ENCODE measurements at places on chromosomes 16 and 17. TPM values are rescaled to one million over a fixed set of nuclear protein-coding genes. Genes with fewer than 3 reads are reported as not detected.

The CDH16 gene
- not detected for total RNA-seq

The KRT33A gene
- not detected for total RNA-seq

The ADGRG3 gene
- not detected for total RNA-seq

The ZNF267 gene
- 17.7 TPM for total RNA-seq

The COA3 gene
- 40.8 TPM for total RNA-seq

The UBFD1 gene
- total RNA-seq: 89.1 TPM

The LYZL6 gene
- total RNA-seq: not detected

GRCh38 chr16:85465328-85466303, 147.5 kb upstream of the GSE1 start:
- DNase-seq: peak; percentile 78

- DNase-seq: peak; percentile 41
Measured at GRCh38 chr17:50715471-50715870, 3.9 kb upstream of the LUC7L3 start.

DNA sequence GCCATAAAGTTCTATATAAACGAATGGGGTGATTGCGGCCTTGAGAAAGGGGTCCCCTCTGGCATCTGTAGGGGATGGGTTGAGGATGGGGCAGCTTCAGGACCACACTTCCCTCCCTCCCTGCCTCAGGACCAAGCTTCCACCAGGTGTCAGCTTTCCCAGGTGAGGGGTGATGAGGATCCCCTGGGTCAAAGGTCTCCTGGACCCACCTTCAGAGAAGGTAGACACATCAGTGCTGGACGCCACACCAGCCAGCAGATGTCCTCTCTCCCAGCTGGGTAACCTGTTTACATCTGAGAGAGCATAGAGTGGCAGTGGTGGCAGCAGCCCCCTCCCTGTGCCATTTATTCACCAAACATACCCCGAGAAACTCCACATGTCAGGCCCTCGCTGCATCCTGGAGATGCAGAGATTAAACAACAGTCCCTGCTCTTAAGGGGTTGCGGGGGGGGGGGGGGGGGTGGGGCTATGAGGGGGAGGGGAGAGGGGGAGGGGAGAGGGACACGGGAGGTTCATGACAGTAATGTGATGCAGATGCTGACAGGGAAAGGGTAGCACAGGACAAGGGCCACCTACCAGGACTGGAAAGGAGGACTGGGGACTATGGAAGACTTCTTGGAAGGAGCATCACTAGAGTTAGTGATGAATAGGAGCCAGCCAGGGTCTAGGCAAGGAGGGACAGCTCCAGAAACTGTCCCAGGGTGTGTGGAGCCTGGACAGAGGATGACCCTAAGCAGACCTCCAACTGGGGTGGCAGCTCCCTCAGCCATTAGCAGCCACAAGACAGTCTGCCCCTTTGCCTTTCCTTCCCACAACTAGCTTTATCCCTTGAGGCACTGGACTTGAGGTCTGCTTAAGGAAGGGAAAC, 5.0 kb downstream of the PROCA1 start:
- DNase-seq: no peak

DNA sequence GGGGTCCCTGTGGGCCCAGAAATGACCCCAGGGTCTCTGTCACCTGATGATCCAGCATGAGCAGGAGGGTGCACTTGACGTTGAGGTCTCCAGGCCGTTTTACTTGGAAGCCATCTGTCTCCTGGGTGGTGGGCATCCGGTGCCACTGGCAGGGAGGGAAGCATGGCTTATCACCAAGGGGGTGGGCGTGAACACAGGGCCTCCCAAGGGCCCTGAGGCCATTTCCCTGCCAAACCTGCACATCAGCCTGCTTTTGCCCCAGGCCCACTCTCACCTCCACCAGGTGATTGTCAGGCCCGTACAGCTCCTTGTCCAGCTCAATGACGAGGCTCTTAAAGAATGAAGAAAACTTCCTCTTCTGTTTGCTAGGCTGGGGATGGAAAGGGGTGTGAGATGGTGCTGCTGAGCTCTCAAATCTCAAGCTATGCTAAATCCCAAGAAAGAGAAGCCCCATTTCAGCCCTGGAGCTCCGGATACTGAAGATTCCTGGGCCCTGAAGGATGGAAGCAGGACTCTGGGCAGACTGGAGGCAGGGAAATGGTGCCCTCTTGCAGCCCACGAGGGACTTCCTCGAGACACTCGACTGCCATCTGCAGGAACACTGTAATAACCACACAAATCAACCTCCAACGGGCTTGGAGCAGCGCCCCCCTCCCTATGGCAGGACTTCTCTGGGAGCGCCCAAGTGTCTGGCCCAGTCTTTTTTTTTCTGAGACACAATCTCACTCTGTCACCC, 7.1 kb upstream of the FTSJ3 start:
- DNase-seq: peak; percentile 82

GRCh38 chr16:85187447-85187846, 75.2 kb upstream of the CIBAR2 start:
- DNase-seq: no peak

- no peak for DNase-seq
Measured at GRCh38 chr16:29877266-29877961, 14.4 kb upstream of the CDIPT start.

DNA sequence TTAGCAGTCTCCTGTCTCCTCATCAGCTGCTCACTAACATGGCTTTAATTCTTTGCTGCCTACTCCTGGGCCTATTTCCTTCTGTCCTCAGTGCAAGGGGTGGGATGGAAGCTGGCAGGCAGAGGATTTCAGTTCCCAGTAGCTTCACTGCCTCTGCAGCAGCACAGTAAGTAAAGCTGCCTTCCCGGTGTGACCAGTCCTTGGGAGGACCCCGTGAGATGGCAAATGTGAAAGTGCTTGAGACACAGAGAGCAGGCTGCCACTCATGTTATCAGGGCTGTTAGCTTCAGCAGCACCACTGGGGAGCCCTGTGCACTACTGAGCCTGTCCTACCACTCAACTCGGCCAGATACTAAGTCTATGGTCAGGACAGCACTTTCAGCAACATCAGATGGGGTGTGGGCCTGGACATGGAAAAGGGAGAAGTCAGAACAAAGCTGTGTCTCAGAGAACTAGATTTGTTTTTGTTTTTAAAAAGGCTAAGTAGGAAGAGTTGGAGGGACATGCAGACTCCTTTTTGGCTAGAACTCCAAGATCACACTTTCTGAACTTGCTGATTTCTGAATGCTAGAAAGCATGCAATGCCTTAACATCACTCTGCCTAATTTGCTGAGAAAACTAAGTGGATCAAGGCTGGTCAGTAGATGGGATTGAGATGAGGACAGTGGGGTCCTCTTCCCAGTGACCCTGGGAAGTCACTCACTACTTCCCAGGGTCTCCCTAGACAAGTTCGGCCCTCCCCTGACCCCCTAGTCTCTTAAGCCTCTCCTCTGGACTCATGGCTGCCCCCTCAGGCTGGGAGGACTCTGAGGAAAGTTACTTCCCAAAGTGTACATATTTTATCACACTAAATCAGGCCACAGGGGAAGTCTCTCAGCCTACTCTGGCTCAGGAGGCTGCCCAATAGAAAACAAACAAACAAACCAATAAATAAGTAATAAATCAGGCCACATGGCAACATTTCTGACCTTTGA, 1.1 kb downstream of the ACSF2 start:
- DNase-seq: peak; percentile 34

- no peak for DNase-seq
Measured at GRCh38 chr16:86702824-86703588, 124.7 kb downstream of the FOXL1 start.

DNA sequence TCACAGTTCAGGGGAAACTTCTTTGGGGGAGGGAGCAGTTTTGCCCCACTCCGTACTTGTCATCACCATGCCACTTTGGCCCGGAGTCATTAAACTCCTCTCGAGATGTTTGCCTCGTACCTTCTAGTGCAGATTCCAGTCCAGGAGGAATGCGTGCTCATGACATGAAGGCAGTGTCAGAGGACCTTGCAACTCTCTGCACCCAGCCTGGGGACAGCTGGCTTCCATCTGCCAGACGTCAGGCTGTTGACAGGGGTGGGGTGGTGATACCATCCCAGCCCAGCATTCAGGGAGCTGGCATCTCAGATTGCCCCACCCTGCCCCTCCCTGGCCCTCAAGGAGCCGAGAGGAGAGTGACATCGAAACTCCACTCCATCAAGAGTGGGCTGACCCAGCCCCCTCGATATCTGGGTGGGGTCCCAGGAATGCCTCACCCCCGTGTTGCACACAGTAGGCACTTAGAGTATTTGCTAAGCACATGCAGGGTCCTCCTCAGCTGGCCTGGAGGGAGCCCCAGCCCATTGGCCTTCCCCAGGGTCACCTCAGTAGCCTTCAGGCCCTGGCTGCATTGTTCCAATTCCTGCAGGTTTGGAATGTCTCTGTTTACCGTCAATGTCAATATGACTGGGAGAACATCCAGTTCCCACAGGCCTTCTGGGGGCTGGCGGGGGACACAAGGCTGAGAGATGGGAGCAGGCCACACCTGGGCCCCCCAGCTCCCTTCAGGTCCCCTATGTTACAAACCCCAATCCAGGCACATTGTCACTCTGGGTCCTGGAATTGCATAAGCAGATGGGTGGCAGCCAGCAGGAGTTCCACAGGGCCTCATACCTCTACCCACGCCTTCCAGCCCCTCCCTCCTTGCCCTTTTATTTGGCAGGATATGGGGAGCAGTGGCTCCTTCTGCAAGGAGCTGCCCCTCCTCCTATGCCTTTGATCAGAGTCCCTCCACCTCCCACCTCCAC, 21.3 kb upstream of the EMP2 start:
- DNase-seq: peak; percentile 34

GRCh38 chr16:19872179-19872863, 12.3 kb downstream of the GPRC5B start:
- DNase-seq: no peak

- peak; percentile 56 for DNase-seq
Measured at GRCh38 chr16:9099131-9099625, 7.7 kb downstream of the HAPSTR1 start.

DNA sequence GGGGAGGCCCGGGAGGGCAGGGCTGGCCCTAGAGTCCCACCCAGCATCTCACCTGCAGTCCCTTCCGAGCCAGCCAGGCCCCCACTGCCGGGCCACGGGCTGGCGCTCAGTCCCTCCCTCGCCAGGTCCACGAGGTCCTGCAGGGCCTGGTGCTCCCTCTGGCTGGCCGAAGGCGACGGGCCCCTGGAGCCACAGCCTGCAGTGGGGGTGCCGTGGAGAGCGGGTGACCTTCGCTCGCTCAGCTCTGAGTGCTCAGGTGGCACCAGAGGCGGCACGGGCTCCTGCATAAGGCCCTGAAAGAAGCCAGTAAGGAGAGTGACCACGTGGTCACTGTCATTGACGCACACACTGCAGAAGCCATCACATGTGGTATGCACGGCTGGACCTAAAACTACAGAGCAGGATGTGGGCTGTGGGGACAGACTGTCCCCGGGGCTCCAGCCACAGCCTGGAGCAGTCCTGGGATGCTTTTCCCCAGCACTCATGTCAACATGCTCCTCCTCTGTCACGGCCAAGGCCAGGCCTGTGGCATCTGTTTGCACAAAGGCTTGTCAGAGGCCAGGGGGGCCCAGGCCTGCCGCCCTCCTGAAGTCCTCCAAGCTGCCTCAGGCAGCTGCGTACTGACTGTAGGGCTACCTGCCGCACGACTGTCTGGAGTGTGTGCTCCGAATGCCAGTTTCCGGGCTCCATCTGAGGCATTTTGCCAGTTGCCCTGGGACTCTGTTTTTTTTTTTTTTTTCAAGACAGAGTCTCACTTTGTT, 15.1 kb downstream of the SLX4 start:
- DNase-seq: no peak

GRCh38 chr17:29557739-29558116, 9.1 kb downstream of the ABHD15 start:
- no peak for DNase-seq

GRCh38 chr17:17420082-17420481, 56.7 kb upstream of the MED9 start:
- no peak for DNase-seq

DNA sequence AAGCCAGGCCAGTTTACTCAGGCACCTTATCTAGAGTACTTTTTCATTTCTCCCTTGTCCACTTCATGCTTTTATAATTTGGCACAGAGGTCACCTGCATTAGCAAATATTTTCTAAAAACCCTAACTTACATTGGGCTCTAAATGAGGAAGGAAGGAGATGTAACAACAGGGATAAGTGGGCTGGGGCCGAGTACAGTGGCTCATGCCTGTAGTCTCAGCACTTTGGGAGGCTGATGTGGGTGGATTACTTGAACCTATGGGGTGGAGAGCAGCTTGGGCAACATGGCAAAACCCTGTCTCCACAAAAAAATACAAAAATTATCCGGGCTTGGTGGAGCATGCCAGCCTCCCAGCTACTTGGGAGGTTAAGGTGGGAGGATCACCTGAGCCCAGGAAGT, 55.9 kb downstream of the TMEM100 start:
- DNase-seq: no peak

DNA sequence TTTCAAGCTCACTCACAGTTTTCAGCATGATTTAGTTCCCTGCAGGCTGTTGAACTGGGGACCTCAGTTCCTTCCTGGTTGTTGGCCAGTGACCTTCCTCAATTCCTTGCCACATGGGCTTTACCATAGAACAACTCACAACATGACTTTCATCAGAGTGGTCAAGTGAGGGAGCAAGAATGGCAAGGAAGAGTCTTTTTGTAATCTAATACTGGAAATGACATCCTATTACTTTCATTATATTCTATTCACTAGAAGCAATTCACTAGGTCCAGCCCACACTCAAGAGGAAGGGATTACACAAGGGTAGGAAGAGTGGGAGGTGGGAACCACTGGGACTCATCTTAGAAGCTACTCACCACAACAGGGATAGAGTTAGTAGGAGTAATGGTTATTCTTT, 57.6 kb downstream of the SYT17 start:
- no peak for DNase-seq

DNA sequence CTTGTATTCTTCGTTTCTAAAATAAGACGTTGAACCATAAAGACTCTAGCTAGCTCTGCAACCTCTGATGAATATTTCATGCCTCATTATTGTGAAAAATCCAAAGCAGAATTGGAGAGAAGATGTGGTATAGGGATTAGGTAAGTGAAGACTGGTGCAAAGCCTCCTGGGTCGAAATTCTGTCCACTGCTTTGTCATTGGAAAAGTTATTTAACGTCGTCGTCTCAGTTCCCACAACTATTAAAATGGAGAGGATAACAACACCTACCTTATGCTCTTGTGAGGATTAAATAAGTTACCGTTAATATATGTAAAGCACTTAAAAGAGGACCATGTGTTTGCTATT, 1.4 kb upstream of the PRPSAP2 start:
- no peak for DNase-seq

DNA sequence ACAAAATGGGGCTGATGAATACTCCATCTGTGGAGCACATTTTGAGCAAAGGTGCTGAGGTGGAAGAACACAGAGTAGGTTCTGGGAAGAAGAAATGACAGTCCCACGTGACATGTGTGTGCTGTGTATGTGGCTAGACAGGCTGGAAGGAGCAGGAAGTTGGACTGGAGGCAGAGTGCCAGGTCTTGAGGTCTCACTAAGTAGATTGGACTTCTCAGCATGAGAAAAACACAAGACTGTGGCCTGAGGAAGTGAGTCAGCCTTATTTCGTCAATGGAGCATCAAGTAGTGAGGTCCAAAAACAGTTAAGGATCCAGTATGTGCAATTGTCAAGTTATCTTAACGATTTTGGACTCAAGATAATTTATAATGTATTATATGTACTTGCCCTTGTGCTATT, 736.5 kb downstream of the KCNJ2 start:
- DNase-seq: peak; percentile 92
